ENCODE measurements at places on chromosomes 11 and 22.

DNA sequence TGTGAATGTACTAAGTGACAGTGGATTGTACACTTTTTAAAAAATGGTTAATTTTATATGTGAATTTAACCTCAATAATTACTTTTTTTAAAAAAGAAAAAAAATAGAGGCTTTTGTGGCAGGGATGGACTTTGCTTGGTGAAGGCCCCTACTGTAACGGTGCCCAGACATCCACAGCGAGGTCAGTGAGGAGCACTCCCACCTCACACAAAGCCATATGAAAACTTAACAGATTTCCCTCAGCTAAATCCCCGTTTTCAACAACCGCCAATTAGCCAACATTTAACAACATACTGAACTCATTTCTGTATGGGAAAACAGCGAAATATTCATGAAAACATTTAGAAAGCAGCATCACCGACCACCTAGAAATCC lies 642 bp upstream of the C11orf58 start:
- DNase-seq, result no peak

DNA sequence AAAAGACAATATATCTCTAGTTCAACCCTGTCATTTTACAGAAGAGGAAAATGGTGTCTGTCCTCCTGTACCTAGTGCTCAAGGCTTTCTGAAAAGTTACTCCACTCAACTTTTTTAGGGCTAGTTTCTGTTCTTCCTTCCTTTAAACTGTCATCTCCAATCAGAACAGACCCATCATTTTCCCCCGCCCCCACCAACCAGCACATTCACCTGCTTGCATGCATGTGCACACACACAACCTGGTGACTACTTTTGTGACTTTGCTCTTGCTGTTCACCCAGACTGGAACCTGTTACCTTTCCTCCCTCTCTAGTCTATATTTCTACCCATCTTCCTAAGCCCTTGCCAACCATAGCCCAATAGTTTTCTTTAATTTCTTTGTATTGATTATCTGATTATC lies 5.6 kb downstream of the FBXO7 start:
- no peak for DNase-seq

- DNase-seq, result no peak
These were observed 495 bp downstream of the GPR137 start for GRCh38 chr11:64285885-64286800.

DNA sequence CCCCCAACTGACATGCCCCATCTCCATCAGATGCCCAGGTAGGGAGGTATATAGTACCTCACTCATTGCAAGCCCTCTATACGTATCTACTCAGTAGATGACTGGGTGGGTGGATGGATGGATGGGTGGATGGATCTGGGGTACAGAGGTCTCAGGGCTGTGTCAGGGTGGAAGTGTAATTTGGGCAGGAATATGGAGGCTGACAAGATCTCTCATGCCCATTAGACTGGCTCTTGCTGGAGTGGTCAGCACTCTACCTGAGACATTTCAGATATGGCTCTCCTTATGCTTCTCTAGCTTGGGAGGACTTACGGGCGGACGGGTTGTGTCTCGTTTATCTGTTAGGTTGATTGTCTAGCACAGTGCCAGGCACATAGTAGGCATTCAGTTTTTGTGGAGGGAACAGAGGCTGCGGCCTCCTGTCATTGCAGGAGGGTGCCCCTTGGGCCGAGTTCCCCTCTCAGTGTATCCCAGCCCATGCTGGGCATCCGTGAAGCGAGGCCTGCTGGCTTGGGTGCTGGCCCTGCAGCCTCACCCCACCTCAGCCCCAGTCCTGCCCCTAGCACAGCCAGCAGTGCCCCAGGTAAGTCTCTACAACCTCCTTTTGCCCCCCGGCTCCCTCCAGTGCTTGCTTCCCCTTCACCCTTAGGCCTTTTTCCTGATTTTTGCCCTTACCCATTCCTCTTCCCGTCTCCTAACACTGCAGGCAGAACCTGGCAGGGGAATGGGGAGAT lies 13.7 kb downstream of the ROBO3 start:
- no peak for DNase-seq

DNA sequence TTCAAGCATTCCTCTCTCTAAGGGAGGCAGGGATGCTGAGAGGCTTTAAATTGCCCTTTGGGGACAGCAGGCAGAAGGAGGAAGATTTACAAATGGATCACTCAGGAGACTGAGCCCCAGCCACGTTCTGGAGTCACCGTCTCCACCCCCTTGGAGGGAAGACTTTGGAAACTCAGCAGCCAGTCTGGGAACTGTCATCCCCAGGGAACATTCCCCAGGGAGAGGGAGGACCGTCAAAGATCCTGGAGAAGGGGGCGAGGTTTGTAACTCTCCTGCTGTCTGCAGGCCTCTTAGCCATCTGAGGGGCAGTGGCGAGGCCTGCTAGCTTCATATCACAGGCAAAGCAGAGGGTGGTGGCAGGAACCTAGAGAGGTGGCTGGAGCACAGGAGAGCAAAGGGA lies 56.1 kb upstream of the SLC22A12 start:
- DNase-seq, result no peak

- DNase-seq, result no peak
These were observed 101.2 kb upstream of the RAG2 start for GRCh38 chr11:36699271-36699670.

DNA sequence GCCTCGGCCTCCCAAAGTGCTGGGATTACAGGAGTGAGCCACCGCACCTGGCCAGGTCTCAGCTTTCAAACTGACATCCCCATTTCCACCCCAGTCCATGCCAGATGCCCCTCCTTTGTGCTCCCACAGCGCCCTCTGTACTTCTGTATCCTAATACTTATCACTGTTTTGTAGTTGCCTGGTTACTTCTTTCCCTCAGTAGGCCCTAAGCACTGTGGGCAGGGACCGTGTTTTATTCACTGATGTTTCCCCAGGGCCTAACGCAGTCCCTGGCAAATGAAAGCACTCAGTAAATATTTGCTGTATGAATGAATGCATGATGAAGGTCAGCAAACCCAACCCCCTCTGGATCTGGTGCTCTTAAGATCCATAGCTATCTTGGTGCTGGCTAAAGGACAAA lies 2.2 kb upstream of the TRIM3 start:
- no peak for DNase-seq
